ENCODE measurements at places on chromosomes 7 and 10.

DNA sequence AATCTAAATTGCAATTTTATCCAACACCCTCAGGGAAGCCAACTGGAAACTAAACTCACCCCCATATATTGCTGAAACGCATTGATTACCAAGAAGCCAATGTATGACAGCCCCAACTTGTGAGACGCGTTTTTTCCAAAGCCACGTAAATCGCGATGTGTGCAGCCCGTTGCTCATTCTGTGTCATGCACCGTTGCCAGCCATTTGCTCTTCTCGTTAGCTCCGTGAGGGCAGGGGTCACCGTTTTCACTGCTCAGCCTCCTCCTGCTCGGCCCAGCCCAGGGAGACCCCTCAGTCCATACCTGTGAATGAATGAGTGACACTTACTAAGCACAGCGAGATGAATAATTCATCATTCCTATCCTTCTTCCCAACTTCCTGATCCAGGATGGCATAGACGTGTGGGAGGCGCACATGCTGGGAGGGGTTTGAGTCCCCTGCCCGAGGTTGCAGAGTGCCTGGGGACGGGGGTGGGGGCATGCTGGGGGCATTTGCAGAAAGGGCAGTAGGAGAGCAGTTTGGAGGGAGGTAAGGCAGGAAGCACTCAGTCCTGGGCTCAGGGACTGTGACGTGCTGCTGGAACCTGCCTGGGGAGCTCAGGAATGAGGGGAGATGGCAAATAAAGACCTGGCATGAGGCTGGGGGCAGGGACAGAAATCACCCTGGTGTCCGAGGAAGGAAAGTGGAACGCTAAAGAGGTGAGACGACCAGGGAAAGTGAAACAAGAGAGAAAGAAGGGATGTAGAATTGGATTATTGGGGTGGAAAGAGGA, 104.2 kb upstream of the SDK1 start:
- DNase-seq, result no peak

GRCh38 chr10:73099141-73099540, 2.5 kb upstream of the P4HA1 start:
- DNase-seq, result no peak

DNA sequence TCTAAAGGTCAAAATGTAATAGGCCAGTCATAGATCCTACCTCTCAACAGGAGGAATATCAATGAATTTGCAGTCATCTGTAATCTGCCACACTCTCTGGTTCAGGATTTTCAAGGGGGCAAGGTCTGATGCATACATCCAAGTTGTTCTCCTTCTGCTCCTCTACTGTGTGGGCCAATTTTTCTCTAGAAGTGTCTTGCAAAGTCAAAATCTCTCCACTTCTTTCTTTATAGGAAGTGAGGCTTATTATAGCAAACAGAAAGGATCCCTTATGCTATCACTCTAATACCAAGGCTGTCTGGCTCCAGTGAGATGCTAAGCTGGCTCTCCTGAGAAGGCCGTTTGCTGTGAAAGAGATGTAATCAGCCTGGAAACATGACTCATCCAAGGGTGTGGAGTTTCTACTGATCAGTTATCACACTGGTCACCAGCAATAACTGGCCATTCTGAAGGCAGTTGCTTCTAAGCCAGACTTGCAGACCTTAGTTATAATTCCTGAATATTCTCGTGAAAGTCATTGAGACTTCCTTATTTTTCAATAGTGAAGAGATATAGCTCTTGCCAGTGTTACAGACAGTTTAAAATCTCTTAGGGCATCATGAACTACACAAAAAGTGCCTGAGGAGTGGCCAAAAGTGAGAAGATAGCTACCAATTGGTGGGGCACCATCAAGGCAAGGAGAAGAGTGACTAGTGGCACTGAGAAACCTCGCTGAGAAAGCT, 43.2 kb upstream of the LRGUK start:
- DNase-seq, result no peak

GRCh38 chr10:23994459-23995046, 214.4 kb upstream of the KIAA1217 start:
- DNase-seq, result no peak

- no peak for DNase-seq
These were observed 243.2 kb downstream of the HTR7 start for GRCh38 chr10:90614631-90615030.

DNA sequence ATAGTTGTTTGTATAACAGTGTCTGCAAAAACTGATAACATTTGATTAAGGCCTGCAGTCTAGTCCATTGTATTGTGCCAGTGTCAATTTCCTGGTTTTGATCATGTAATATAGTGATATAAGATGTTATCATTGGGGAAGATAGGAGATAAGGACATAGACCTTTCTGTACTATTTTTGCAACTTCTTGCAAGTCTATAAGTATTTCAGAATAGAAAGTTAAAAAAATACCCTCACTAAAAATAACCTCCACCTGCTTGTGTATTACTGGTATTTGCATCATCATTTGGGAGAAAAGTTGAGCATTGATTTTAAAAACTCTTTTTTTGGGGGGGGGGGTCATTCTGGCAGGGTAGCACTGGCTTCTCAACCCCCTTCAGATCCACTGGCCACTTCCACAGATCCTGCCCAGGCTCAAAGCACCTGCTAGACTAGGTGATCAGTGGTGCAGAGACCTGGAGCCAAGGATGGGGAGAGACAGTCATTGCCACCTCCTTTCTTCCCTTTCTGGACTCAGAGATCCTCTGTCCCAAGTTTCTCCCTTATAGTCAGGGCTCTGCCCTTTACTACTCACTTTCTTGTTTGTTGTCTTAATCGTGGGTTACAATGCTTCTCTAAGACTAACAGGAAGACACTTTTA, 103.0 kb downstream of the RBM20 start:
- no peak for DNase-seq
